ENCODE measurements at places on chromosomes 5 and 9. TPM values are rescaled to one million over a fixed set of nuclear protein-coding genes. Genes with fewer than 3 reads are reported as not detected.

- peak; percentile 67 for DNase-seq
- H3K4me3 ChIP-seq: peak overlapping the region; percentile 97
- no peaks in the 10 kb centered on the region for H3K27me3 ChIP-seq
- peaks cover 14% of the 10 kb centered on the region for H3K36me3 ChIP-seq
Measured at GRCh38 chr5:154446195-154447088, 645 bp downstream of the SAP30L start.

DNA sequence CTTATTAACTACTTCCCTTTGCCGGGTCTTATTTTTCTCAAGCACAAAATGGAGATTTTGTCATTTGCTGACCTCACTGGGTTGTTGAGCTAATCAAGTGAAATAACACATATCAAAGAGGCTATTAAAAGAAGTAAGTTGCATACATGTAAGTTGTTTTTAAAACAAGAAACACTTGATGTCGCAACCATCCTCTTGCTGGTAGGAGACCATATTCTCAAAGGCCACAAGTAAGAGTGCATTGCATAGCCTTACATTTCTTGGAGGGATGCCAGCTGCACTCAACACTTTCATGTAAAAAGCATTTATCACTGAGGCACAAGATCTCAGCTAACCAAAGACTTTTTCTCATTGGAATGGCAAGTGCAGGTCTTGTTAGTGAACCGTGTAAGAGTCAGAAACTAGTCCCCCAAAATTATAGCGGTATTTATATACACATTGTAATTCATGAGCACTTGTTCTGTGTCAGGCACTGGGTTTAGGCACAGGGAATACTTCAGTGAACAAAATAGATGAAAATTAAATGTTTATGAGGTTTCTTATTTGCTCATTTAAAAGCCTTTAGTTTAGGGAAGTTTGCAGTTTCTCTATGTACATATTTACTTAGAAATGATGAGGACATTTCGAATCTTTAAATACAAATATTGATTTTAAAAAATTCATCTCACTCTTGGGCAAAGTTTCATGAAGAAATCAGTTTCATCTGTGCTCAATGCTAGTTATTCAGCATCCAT, 72.0 kb downstream of the ZFAND5 start:
- H3K36me3 ChIP-seq: no peaks in the 10 kb centered on the region
- H3K27me3 ChIP-seq: no peaks in the 10 kb centered on the region

DNA sequence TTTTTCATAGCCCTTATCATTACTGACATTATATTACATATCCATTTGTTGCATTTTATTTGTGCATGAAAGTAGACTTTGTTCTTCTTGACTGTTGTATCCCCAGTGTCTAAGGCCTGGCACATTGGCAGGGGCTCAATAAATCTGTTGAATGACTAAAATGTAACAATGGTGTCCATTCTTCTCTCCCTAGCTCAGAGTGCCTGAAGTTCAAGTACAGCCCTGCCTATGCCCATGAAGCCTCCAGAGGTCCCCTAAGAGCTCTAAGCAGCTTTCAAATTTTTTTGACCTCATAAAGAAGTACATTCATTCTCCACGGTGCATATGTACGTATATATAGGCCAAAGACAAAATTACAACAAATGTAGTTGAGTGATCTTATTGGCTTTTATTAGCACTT, 4.2 kb upstream of the BSPRY start:
- DNase-seq: no peak
- H3K36me3 ChIP-seq: no peaks in the 10 kb centered on the region
- peaks cover 17% of the 10 kb centered on the region for H3K4me1 ChIP-seq
- H3K27me3 ChIP-seq: no peaks in the 10 kb centered on the region

Gene PCDHB12
- total RNA-seq: 0.28 TPM

DNA sequence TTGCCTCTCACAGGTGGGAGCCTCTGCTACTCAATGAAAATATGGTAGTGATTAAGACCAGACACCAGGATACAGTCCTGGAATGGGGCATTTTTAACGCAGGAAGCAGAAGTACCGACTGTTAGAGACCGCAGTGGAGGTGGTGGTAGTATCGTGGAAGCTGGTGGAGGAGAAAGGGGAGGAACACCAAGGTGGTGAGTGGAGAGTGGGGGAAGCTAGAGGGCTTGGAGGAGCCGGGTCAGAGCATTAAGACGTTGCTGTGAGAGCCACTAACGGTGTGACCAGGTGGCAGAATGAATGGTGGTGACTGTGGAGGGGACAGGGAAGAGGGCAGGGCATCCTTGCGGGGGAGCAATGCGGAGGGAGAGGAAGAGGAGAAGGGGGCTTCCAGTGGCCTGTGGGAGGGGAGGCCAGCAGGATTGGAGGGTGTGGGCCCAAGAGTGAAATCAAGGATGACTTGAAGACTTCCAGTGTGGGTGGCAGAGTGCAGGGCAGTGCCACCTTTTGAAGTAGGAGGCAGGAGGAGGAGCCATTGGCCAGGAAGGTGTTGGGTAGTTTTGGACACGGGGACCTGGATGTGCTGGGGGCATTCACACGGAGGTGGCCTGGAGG, 1.6 kb upstream of the UBAC1 start:
- no peak overlapping the region for H3K27ac ChIP-seq
- H3K4me1 ChIP-seq: peaks cover 15% of the 10 kb centered on the region
- no peaks in the 10 kb centered on the region for H3K36me3 ChIP-seq

DNA sequence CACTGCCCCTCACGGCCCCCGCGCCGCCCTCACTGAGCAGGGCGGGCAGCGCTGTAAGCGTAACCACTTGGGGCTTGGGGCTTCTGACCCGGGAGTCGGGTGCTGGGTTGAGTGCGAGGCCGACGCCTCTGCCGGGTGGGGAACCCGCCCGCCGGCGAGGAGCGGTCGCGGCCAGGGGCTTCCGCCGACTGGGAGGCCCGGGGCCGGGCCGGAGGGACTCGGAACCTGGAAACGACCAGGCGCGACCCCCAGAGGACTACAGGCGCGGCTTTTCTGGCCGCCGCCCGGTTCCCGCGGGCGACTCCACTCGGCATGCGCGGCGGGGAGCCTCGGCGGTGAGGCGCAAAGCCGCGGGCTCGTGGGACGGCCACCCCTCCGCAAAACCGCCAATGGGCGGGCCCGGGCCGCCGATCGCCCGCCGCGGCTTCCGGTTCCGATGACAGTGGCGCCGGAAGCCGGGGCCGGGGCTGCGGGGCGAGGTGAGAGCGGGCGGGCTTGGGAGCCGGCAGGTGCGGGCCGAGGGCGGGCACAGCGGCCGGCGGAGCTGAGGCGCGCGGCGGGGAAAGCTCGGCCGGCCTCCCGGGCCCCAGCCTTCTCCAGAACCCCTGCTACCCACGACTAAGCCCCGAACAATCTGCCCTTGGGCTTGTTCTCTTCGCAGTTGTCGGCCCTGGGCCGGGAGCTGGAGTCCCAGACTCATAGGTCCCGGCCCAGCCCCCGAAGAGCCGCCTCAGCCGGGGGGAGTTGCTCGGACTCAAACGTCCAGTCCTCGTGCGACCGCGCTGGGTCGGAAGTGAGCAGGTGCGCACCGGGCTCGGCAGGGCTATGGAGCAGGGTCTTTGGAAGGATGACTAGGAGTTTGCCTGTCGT, at the start of gene RMND5B:
RMND5B (plus strand) TSS at position 439 of the 870 bp plus-strand sequence. CDS start 7,106 bp downstream, outside the sequence.
- H3K27me3 ChIP-seq: no peaks in the 10 kb centered on the region
- peak within 1 kb of the TSS; percentile 66 for H3K4me3 ChIP-seq
- H3K4me1 ChIP-seq: peaks cover 6% of the 10 kb centered on the region
- H3K27ac ChIP-seq: peak within 1 kb of the TSS; percentile 48

GRCh38 chr5:41763081-41763480, 107.1 kb downstream of the OXCT1 start:
- H3K27ac ChIP-seq: no peak overlapping the region
- DNase-seq: no peak
- no peaks in the 10 kb centered on the region for H3K27me3 ChIP-seq
- H3K4me3 ChIP-seq: no peak overlapping the region

DNA sequence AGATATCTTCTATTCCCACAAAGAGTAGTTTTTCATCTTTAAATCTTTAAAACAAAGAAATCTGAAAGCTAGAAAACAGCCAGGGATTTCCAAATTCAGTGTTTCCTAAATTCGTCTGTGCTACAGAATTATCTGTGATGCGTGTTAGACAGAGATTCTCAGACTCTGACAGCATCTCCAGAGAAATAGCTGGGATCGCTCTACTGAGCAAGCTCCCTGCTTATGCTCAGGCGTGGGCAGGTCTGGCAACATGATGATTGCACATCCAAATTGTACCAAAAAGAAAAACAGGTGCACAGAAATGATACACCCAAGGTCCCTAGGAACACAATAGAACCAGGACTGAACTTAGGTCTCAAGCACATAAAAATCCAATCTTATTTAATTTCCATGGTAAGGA, 22.8 kb upstream of the CRHBP start:
- no peaks in the 10 kb centered on the region for H3K36me3 ChIP-seq
- no peaks in the 10 kb centered on the region for H3K4me1 ChIP-seq
- H3K27me3 ChIP-seq: peaks cover 2% of the 10 kb centered on the region
- H3K27ac ChIP-seq: no peak overlapping the region
- DNase-seq: no peak

DNA sequence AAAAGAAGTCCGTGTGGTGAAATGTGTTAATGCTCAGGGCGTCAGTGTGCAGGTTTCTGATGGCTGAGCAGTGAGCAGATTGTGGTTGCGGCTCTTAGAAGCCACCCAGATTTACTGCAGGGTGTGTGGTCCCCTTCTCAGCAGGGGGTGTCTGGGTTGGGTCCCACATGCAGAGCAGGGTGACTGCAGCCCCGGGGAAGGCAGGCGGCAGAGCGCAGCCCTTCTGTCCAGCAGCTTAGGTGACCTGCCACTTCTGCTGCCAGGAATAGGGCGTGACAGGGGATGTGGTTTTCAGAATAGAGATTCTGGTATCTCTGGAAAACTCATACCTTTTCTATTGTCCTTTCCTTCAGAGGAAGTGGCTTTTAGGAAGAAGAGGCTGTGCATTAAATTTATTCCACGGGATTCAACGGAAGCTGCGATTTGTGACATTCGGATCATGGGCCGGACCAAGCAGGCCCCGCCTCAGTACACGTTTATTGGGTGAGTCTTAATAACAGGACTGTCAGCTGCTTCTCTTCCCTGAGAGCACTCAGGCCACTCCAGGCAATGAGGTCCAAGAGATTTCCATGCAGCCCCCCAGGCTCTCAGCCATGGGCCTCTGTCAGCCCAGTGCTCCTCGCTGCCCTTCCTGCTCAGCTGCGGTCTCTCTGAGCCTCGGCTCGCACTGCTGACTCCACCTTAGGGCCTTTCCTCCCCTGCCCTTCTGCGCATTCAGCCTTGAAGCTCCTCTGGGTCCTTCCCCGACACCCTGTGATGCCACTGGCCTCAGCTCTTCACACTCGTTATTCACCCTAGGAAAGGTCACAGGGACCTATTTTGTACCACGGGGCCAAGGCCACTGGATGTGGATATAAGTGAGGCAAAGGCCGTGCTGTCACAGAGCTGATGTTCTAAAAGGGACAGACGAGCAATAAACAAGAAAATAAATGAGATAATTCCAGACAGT, 65.4 kb downstream of the MVB12B start:
- H3K4me3 ChIP-seq: no peak overlapping the region
- no peaks in the 10 kb centered on the region for H3K36me3 ChIP-seq
- peaks cover 34% of the 10 kb centered on the region for H3K4me1 ChIP-seq
- H3K27ac ChIP-seq: peak overlapping the region; percentile 9

All from liver (tissue), 10 donors.